ENCODE measurements at places on chromosomes 5 and 9.

DNA sequence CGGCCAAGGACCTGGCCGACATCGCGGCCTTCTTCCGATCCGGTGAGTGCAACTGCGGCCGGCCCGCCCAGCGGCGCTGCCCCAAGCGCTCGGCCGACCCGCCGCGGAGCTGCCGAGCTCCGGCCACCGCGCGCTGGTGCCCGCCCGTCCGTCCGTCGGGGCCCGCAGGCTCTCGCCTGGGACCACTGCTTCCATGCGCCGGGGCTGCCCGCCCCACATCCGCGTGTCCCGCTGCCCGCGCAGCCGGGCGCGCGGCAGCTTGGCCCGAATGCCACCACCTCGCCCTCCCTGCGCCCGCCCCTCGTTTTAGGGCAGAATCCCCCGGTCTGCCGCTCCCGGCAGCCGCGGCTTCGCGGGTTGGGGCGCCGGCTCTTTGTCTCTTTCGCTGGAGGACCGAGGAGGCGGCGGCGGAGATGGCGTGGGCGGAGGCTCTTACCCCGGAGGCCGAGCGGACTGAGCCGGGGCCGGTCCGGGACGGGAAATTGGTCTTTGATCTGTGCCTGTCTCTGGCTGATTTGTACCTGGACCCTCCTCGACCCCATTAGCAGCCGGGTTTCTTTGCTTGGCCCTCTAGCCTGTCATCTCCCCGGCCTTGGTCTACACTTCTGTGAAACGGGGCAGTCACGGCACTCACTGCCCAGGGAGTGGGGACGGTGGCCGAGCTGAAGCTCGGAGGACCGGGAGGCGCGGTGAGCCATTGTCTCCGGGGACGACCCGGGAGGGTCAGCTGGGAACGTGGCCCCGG lies 871 bp downstream of the TRIO start:
- peak; percentile 79 for DNase-seq

GRCh38 chr5:180090769-180091546 lies 19.4 kb upstream of the RNF130 start:
- no peak for DNase-seq

GRCh38 chr9:4567601-4568000 lies 77.3 kb downstream of the SLC1A1 start:
- DNase-seq = no peak

GRCh38 chr5:137136991-137137632 lies 362.0 kb downstream of the SPOCK1 start:
- DNase-seq = no peak

GRCh38 chr5:17379100-17379951 lies 118.7 kb upstream of the TAF11L2 start:
- no peak for DNase-seq

GRCh38 chr5:81856948-81857928 lies 106.3 kb upstream of the SSBP2 start:
- no peak for DNase-seq

DNA sequence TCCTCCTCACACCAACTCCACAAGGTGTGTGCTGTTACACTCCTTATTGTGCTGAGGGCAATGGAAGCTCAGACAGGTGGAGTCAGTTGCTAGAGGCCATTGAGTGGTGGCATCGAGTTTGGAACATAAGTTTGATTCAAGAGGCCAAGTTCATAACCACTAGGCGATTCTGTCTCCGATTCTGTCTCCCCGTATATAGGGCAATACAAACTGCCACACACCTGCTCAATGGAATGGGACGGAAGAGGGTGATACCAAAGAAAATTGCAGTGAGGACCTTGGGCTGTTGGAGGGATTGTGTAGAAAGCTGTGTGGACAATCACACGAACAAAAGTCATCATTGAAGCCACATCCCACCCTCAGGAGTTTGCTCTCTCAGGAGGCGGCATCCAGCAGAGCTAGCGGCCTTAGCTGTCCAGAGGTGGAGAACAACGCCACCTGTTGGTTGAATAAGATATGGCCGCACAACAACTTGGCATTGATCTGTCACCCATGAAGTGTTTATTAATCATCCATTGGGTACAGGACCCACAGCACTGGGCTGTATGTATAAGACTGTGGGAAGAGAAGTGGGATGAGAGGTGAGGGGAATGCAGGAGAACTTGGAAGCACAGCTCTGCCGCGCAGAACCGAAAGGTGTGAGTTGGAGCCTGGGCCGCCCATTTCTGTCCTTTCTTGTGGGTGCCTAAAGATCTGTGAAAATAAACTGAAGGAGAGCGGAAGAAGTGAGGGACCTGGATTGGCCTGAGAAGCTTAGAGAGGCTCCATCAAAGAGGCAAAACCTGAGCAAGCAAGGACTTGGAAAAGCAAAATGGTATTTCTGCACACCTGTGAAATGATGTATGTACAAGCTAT lies 16.1 kb upstream of the NEUROG1 start:
- no peak for DNase-seq

DNA sequence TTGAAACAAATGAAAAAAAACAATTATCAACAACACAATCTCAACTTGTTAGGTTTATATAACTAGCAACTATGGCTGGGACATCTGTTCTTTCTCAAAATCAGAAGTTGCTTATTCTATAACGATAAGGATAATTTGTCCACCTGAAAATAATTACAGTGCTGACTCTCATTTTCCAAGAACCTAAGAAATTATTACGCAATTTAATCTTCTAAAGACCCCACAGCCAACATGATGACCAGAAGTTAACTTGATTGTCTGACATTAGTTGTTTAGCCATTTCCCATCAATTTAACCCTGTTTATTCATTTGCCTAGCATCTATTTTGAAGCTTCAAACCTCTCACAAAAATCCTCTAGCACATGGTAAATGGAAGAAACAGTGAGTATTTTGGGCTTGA lies 293.8 kb downstream of the ELAVL2 start:
- DNase-seq = no peak

DNA sequence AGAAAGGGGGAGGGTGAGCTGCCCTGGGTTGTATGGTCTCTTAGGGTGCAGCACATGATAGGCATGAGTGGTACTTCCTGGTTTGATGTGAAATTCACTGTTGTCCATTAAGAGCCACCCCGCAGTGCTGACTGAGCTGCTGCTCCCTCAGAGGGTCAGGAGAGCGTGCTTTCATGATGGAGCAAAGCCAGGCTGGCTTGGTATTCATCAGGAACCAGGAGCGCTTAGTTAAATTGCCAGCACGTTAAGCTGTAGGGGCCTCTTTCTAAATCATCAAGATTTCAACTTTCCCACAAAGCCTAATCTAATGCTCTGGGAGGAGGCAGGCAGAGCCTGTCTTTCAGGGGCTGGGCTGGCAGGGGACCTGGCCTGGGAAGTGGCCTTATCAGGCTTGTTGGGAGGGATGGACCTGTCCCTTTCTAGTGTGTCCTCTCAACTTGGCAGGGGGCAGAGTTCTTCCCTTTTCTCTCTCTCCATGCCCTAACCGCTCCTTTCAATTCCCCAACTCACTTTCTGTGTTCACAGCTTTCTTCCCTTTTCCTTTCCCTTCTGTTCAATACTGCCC lies 7.9 kb downstream of the CYSTM1 start:
- no peak for DNase-seq

DNA sequence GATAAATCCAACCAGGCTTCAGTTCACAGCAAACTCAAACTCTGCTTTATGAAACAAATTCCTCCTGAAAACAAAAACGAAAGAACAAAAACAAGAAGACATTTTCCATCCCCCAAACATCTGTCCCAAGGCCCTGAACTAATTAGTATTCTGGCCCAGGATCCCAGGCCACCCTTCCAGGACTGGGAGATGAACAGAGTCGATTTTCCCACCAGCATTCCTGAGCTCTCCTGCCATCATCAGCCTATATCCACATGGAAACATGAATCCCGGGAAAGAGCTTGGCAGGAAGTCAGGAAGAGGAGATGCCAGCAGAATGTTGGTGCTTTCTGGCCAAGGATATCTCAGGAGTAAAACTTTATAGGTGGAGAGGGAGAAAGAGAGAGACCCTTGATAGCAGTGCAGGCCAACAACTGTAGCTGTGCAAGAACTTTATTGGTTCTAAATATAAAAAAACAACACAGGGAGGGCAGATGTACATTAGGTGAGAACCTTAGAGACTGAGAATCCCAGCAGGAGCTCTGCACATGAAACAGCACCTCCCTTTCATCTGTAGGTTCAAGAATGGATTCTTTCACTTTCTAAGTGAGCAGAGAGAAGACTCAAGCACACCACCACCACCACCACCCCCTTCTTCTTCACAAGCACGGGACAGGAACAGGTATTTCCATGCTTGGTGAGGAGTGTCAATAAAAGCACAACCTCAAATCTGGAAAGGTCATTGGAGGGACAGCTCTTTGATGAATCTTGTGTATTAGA lies 190.7 kb upstream of the TAS2R1 start:
- DNase-seq = no peak

- DNase-seq = no peak
These were observed 379.0 kb upstream of the MEF2C start for GRCh38 chr5:89262030-89262429.

- no peak for DNase-seq
These were observed 51.1 kb downstream of the STARD4 start for GRCh38 chr5:111461255-111461671.

DNA sequence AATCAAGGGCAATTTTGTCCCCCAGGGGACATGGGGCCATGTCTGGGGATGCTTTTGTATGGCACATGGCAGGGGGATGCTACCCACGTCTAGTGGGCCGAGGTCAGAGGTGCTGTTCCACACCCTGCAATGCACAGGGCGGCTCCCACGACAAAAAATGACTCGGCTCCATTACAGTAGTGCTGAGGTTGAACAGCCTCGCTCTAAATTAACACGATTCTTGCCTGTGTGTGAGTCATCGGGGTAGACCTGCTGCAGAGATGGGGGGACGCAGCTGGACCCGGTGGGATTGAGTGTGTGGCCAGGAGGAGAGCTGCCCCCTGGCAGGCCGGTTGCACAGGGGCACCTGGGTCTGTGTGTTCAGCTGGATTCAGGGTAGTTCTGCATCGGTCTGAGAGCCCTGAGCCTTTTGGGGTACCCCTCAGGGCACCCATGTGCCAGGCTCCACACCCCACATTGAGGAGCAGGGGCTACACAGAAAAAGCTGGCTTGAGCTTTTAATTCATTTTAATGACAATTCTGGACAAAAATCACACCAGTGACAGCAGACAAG lies 20.0 kb upstream of the COL5A1 start:
- DNase-seq = peak; percentile 23

GRCh38 chr5:20466512-20466911 lies 478.5 kb upstream of the CDH18 start:
- DNase-seq = no peak

- DNase-seq = no peak
These were observed 28.9 kb upstream of the CTXN3 start for GRCh38 chr5:127619908-127620479.

GRCh38 chr9:110588296-110588695 lies 8.8 kb upstream of the SVEP1 start:
- DNase-seq = no peak

- no peak for DNase-seq
These were observed 182.5 kb downstream of the PSAT1 start for GRCh38 chr9:78479441-78479840.

- no peak for DNase-seq
These were observed 3.2 kb downstream of the MAP3K1 start for GRCh38 chr5:56818450-56819037.

GRCh38 chr9:7892975-7893374 lies 93.4 kb upstream of the DMAC1 start:
- no peak for DNase-seq

DNA sequence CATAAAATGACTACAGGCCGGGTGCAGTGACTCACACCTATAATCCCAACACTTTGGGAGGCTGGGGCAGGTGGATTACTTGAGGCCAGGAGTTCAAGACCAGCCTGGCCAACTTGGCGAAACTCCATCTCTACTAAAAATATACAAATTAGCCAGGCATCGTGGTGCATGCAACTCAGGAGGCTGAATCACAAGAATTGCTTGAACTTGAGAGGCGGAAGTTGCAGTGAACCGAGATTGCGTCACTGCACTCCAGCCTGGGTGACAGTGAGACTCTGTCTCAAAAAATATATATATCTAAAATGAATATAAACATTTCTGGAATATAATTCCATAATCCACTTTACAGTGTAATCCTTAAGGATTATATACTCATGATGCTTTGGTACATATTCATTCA lies 66.5 kb downstream of the TEX10 start:
- no peak for DNase-seq

GRCh38 chr5:38725371-38725865 lies 120.4 kb upstream of the OSMR start:
- DNase-seq = no peak

- no peak for DNase-seq
These were observed 64.3 kb downstream of the TMEM252 start for GRCh38 chr9:68476422-68476821.

- DNase-seq = no peak
These were observed 29.6 kb upstream of the KCNMB1 start for GRCh38 chr5:170418736-170419135.

DNA sequence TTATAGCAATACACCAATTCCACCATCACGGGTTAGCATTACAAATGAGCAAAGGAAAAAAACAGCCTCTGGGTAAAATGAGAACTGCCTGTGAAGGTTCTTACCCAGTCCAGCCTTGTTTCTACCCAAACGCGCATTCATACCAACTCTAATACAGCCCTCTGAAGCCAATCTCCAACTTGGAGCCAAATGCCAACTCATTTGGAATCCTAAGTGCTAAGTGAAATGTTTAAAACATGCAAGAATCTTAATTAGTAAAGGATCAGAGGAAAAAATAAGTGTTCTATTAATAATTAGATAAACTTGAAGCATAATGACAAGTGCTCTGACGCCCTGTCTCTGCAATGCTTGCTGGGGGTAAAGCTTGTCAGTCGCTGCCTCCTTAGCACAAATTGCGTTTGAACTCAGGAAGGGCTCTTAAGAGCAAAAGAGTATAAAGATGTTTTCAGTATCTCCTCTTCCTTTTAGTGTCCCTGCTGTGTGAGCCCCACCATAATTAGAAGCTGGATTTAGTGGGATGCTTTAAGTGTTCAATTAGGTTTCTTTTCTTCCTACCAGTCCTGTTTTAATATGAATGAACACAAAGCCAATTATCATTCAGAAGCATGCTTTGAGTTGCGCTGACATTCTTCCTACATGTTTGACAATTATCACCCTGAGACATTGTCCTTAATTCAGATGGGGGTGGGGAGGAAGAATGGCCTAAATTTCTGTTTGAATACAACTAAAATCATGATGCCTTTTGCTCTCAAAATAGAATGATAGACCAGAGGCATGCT lies 537.6 kb downstream of the DTWD2 start:
- DNase-seq = no peak

DNA sequence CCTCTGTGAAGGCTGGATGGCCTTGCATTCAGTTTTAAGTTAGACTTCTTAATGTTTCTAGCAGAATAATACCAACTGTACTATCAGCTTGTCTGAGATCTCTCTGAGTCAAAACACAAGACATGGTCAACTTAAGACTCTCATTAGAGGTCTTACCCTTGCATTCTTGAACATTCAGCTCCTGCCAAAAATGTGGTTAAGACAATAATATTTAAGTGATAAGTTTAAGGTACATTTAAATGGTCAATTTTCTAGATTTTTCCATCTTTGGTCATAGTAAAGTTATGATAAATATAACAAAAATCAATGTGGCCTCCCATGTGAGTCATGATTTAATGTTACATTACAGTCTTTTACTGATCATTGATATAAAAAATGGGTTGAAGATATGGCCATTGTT lies 75.0 kb downstream of the NR2F1 start:
- no peak for DNase-seq
